Left ventricle myocardium inferior (tissue), 1 donor: ENCODE measurements at places on chromosomes 5 and 9. TPM values are rescaled to one million over a fixed set of nuclear protein-coding genes. Genes with fewer than 3 reads are reported as not detected.

GRCh38 chr5:169870211-169870610 is 110.1 kb downstream of the INSYN2B start:
- no peaks in the 10 kb centered on the region for H3K36me3 ChIP-seq
- DNase-seq: no peak
- peaks cover 4% of the 10 kb centered on the region for H3K4me1 ChIP-seq
- H3K27me3 ChIP-seq: peaks cover 2% of the 10 kb centered on the region

DNA sequence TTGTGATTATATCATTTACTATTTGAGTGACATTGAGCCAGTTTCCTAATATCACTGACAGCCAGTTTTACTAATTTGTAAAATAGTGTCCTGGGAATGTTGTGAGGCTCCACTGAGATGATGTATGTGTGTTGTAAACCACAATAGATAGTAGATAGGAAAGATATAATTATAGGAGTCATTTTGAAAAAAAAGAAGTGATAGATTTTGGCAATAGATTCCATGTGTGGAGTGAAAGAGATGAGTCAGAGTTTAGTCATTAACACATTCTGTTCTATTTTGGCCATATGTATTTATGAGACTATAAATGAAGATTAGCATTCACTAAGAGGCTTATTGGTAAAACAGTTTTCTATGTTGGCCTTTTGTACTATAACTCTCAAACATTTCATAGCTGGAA is 388.2 kb downstream of the FAM170A start:
- peaks cover 9% of the 10 kb centered on the region for H3K4me1 ChIP-seq
- no peak for DNase-seq
- no peaks in the 10 kb centered on the region for H3K36me3 ChIP-seq
- H3K27ac ChIP-seq: no peak overlapping the region

DNA sequence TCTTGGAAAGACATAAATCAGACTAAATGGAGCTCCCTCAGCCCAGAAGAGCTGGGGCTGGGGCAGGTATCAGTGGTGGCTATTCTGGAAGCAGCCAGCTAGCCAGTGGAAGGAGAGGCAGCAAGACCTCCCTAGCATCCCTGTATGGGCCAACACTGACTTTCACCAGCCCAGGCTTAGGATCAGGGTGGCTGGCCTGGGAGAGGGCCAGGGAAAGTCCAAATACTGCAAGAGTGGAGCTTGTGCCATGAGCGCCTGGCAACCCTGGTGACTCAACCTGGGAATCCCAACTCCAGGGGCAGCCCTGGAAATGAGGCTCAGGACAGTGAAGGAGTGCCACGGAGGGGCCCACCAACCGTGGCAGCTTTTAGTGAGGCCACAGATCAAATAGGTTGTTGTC is 7.6 kb upstream of the IRF1 start:
- H3K27me3 ChIP-seq: no peaks in the 10 kb centered on the region

DNA sequence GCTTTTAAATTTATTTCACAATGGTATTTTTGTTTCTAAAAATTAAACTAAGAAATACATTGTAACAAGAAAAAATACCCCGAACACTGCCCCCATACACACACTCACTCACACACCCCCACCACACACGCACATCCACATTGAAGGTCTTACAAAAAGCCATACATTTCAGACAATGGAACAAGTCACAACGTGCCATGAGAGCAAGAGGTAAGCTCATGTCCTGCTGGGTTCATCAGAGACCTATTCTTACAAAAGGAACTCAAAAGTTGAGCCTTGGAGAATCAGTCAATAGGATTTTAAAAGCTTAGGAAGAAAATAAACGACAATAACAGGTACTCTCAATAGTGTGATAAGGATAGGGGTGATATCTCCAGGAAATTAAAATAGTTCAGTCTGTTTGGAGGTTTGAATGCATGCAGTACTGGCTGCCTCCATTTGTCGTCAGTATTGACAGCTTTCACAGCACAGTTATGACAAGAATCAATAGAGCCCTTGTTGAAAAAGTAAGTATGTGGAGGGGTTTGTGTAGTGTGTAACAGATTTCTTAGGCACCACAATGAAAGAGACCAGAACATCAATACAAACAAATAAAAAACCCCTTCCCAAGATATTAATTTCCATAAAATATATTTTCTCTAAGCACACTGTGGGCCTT is 1826.2 kb upstream of the CDH6 start:
- DNase-seq: no peak
- no peak overlapping the region for H3K27ac ChIP-seq

DNA sequence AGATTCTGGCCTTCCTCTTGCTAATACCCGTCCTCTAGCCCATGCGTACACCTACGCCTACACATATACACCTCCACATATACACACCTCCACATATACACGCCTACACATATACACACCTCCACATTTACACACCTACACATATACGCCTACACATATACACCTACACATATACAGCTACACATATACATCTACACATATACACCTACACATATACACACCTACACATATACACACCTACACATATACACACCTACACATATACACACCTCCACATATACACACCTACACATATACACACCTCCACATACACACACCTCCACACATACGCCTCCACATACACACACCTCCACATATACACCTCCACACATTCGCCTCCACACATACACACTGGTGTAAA is 27.2 kb downstream of the AK3 start:
- no peak overlapping the region for H3K27ac ChIP-seq
- H3K4me3 ChIP-seq: no peak overlapping the region
- no peaks in the 10 kb centered on the region for H3K27me3 ChIP-seq
- DNase-seq: no peak
- H3K4me1 ChIP-seq: peaks cover 6% of the 10 kb centered on the region

DNA sequence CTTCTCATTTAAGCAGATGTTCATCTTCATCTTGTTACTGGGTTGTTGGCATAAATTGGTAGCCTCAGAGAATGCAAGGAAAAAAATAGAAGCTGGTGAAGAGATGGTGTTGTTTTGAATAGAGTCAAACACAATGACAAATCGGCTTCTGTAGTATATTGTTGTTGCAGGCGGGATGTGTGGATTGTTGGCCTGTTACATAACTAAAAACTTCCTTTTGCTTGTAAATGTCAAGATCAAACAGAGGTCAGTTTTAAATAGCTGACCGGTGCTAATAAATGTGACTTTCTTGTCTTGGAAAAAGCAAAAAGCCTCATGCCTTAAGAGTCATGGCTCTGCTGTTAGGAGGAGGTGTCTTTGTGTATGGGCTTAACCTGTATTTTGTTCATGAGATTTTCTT is 59.2 kb downstream of the CCDC192 start:
- no peak for DNase-seq
- no peaks in the 10 kb centered on the region for H3K27me3 ChIP-seq
- no peaks in the 10 kb centered on the region for H3K36me3 ChIP-seq
- peak overlapping the region; percentile 3 for H3K27ac ChIP-seq

GRCh38 chr9:113316030-113316429 is 12.9 kb upstream of the RNF183 start:
- no peak for DNase-seq
- no peaks in the 10 kb centered on the region for H3K27me3 ChIP-seq
- peaks cover 6% of the 10 kb centered on the region for H3K4me1 ChIP-seq
- H3K4me3 ChIP-seq: no peak overlapping the region
- no peak overlapping the region for H3K27ac ChIP-seq

- H3K27me3 ChIP-seq: no peaks in the 10 kb centered on the region
- H3K4me1 ChIP-seq: peaks cover 26% of the 10 kb centered on the region
- H3K4me3 ChIP-seq: no peak overlapping the region
- no peak overlapping the region for H3K27ac ChIP-seq
- peaks cover 37% of the 10 kb centered on the region for H3K36me3 ChIP-seq
- no peak for DNase-seq
Measured at GRCh38 chr5:43137326-43137725, 16.6 kb downstream of the ZNF131 start.

- DNase-seq: no peak
- H3K4me1 ChIP-seq: no peaks in the 10 kb centered on the region
- H3K36me3 ChIP-seq: no peaks in the 10 kb centered on the region
Measured at GRCh38 chr9:112187404-112187803, 12.3 kb upstream of the SUSD1 start.

DNA sequence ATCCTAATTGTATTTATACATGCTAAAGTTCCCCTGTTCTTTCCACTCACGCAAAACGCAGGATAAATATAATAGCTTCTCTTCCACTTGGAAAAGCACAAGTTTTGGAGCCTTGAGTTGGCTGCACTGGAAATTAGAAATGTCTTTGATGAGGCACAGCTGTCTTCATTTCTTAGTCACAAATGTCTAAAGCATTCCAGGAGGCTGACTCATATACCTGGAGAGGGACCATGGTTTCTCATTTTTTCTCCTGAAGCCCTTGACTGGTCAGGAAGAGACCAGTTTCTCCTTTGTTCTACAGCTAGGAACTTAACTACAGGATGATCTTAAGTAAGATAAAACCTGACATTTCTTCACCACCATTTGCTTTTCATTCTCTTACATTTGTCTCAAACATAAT is 16.2 kb downstream of the MTX3 start:
- H3K4me1 ChIP-seq: no peaks in the 10 kb centered on the region
- peaks cover 38% of the 10 kb centered on the region for H3K36me3 ChIP-seq
- DNase-seq: no peak
- H3K4me3 ChIP-seq: no peak overlapping the region
- H3K27ac ChIP-seq: no peak overlapping the region
- H3K27me3 ChIP-seq: no peaks in the 10 kb centered on the region

DNA sequence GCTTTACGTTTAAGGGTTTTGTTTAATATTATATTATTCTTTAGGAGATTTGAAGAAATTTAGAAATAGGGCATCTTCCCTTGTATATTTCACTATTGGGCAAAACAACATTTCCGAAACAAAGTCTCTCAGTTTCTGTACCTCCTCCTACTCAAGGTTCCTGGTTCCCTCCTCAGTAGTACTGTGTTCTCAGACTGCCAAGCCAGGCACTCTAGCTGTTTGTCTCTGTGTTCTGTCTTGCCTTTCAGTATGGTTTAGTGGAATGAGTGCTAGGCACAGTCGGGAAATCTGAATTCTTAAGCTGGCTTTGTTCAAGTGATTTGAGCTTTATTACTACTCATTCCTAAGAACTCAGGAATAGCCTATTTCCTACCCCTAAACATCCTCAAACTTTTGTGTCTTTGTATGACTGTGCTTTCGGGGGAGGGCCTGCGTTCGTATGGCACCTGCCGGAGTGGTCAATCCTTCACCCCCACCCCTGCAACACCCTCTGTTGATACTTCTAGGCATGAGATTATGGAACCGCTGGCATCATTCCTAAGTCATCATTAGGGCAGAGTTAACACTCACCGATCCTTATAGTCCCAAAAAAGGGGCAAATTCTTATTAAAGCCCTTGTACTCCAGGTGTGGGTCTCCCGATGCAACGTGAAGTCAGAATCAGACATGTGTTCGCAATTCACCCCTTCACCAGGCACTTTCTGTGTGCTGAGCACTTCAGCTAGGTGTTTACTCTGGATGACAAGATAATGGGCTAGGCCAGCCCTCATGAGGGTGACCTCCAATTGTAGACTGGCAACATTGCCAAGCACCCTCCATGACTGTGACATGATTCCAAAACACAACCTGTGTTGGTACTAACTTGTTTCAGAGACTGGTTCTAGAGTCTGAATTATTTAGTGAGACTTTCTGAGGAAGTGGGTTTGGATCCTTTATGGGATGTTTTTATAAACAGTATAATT is 24.5 kb downstream of the SNX18 start:
- H3K4me1 ChIP-seq: peaks cover 46% of the 10 kb centered on the region
- no peak overlapping the region for H3K27ac ChIP-seq
- no peaks in the 10 kb centered on the region for H3K36me3 ChIP-seq
- H3K4me3 ChIP-seq: no peak overlapping the region

DNA sequence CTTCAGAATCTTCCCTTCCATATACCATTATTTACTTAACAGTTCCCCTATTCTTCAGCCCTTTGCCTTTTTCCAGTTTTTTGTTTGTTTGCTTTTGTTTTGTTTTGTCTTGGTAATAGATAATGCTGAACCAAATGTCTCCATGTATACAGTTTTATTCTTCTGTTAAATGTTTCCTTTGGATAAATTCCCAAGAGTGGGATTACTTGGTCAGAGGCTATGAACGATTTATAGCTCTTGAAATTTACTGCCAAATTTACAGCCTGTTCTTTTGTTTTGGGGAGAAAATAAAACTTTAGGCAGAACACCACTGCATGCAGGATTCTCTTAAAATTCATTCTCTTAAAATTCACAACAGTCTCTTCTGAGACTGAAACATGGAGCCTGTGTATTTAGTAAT is 38.6 kb downstream of the NR4A3 start:
- peaks cover 6% of the 10 kb centered on the region for H3K36me3 ChIP-seq
- no peak for DNase-seq
- H3K4me1 ChIP-seq: no peaks in the 10 kb centered on the region
- H3K4me3 ChIP-seq: no peak overlapping the region
- H3K27me3 ChIP-seq: no peaks in the 10 kb centered on the region

FYB1 gene
- 4.9 TPM for total RNA-seq

NCS1 gene
- 6.1 TPM for total RNA-seq

CTNND2 gene
- total RNA-seq: 18.4 TPM

SAXO1 gene
- 0.03 TPM for total RNA-seq

SLC27A6 gene
- 61.1 TPM for total RNA-seq

PCDHA9 gene
- total RNA-seq: not detected

NSG2 gene
- total RNA-seq: 0.08 TPM
